ENCODE measurements at places on chromosomes 4 and X. TPM values are rescaled to one million over a fixed set of nuclear protein-coding genes. Genes with fewer than 3 reads are reported as not detected.

- DNase-seq: no peak
These were observed 938.4 kb upstream of the FTHL17 start for GRCh38 chrX:32010212-32010611.

GRCh38 chr4:148312956-148313490 lies 129.2 kb downstream of the NR3C2 start:
- DNase-seq: no peak

DNA sequence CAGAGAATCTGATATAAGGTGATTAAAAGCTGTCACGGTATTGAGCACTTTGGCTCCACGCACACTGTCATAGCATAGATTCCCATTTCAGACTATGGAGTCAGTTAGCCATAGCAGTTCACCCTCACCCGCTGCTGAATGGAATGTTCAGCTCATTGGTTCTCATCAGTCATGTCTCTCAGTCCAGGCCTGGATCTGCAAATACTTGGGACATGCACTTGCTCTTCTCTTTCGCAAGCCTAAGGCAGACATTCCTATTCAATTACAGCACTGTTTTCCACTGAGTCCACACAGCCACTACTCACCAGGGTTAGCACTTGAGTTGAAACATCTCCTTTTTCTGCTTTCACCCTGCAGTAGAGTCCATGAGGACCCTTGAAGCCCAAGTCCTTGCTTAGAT lies 30.6 kb upstream of the SCML1 start:
- DNase-seq: no peak

DNA sequence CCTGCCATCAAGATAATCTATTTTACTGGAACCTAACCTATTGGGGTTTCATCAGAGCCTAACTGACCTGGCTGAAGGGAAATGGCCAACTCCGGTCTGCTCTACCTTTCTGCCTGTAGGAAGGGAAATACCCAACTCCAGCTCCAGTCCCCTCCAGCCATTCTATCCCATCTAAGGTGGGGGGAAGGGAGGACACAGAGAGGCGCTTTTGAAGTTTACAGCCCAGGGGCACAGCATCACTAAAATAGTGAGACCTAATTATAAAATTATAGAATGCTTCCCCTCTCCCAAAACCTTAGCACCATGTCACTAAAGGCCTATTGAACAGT lies 27.8 kb upstream of the ACSL4 start:
- DNase-seq: no peak

GRCh38 chr4:94304365-94304971 lies 38.2 kb downstream of the HPGDS start:
- no peak for DNase-seq

TMEM271 gene
- total RNA-seq: 3.0 TPM

ADGRG2 gene
- total RNA-seq: 0.62 TPM

RTL3 gene
- total RNA-seq: 0.49 TPM
